NCI-H1417 treated with DMSO at 0.1 percent for 48 hours (cell line): ENCODE measurements at places on chromosomes 4 and X.

DNA sequence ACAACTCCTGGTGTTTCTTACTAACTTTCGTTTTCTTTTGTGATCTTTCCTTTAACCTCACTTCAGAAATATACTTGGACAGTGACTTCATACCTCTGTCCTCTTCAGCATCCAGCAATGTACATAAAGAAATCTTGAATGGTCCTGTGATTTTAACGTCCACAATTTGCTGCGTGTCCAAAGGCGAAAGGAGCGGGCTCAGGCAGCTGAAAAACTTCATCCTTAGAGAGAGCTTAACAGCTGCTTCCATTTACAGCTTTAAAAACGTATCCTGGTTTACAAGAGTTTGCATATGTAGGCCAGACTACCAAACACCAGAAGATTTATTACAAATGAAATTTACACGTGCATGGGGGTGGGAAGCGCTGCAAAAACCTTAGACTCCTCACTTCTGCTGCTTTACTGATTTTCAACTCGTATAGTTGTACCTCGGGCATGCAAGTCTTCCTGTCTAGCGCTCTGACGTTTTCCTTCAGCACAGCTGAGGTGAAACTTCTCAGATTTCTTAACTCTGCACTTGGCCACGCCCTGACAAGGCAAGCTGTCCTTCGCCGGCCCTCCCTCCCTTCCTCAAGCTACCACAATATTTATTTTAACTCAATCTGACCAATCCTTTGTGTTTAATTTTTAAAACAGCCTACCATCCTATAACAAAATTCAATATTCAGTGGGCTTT, 406.4 kb downstream of the FAM47A start:
- DNase-seq: no peak

DNA sequence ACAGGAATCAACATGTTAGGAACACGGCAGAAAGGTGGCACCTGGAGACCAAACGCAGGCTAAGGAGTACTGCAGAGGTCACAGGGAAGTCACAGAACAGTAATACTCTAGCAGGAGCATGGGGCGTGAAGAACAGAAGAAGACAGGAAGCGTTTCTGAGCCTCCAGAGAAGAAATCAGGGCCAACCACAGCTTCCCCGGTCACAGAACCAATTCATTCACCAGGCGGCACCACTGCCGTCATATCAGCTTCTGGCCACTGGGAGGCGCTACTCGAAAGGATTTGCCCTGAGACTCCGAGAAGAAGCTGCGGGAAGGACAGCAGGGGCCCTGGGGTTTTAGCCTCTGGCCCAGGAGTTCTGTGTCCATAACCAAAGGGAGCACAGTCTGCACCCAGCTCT, 78.0 kb upstream of the DRD5 start:
- DNase-seq: peak; percentile 3

GRCh38 chr4:169340834-169341233, 70.1 kb upstream of the SH3RF1 start:
- no peak for DNase-seq

- no peak for DNase-seq
These were observed 61.9 kb downstream of the ADAMTS3 start for GRCh38 chr4:72507167-72507566.

- no peak for DNase-seq
These were observed 27.3 kb upstream of the KIAA0232 start for GRCh38 chr4:6755088-6755753.

DNA sequence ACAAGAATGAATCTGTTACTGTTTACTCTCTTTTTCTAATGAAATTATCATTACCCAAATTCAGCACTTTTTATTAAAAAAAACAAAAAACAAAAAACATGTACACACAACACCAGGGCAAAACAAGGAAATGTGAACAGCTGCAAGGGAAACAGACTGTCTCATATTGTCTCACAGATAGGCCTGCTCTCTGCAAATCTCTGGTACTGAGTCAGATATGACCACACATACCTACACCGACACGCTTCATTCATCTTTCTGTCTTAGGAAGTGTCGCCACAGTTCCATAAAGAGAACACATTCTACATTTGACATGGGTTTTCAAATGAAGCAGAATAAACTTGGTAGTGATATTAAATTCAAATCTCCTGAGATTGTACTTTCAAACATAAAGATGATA, 92.2 kb upstream of the GPR34 start:
- no peak for DNase-seq

DNA sequence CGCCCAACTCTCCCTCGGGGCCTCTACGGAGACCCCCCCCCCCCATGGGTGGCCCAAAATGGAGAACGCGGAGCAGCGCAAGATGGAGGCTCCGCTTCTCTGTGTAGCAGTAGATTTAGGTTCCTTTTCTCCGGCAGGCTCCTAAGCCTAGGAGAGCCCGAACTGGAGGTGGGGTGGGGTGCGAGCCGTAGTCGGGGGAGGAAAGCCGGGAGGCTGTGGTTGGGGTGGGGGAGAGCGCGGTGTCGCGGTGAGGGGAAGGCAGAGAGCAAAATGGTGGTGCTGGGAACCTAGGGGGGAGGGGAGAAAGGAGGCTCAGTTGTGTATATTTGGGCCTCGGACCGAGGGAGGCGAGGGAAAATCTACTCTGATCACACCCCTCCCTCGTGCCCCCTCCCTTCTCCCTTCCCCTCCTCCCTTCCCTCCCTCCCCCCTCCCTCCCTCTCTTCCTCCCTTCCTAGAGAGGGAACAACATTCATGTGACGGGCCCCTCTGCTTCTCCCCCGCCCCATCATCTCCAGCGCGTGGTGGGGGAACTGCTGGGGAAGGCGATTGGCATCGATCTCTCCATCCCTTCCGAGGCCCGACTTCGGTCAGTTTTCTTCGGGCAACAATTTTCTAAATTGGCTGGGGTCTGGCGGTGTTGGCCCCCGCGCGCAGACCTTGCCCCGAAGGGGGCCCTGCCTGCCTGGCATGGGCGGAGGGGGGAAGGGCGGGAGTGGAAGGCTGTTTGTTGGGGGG, at the start of gene STAG2:
STAG2 (plus strand) TSS at position 439 of the 738 bp plus-strand sequence. CDS start 60,922 bp downstream, outside the sequence.
- DNase-seq: peak; percentile 49

DNA sequence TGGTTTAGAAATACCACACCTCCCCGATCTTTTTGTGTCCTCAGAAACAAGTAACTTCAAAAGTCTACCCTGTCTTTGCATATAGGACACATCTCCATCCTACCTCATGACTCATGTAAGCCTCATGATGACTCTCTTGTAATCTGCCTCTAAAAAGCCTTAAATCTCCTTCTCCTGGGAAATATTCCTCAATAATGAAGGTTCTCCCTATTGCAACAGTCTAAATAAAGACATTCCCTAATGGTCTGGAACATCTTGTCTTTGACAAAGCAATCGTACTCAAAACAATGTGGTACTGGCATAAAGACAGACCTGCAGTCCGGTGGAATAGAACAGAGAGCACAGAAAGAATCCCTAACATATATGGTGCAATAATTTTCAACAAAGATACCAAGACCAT, 257.7 kb downstream of the OPHN1 start:
- DNase-seq: no peak

- DNase-seq: peak; percentile 75
These were observed 49.6 kb upstream of the ATXN3L start for GRCh38 chrX:13369256-13370030.

- DNase-seq: no peak
These were observed 229.2 kb downstream of the PTTG2 start for GRCh38 chr4:38189445-38189844.

GRCh38 chr4:115294717-115295116, 181.3 kb upstream of the NDST4 start:
- DNase-seq: no peak

DNA sequence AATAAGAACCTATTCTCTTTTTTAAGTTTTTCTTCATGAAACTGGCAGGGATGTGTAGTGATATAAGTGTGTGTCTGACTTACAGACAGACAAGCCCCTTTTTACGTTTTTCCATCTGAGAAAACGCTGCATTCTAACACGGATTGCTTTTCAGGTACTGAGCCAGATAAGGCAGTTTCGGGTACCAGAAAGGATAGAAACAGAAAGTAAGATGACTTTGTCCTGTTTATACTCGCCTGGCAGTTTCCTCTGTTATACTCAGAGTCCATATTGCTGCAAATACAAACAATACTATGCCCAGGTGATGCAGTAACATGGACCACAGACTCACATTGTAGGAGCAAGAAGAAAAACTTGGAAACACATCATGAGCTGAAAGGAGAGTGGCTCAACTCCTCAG, 2320.6 kb upstream of the AGA start:
- no peak for DNase-seq

DNA sequence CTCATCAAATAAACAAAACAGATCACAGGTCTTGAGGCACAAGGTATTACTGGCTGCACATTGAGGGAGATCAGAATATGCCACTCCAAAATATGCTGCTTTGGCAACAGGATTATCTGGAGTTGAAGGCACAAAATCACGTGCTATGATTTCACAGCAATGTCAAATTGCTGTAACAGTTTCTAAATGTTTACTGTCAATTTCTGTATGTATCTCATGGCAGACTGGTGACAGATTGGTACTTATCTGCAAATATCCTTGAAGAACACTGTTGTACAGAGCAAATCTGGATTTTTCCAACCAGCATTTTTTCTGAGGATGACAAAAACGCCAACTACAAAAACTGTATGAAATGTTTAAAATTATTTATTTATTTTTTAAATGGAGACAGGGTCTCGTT, 26.7 kb downstream of the GPR82 start:
- no peak for DNase-seq

DNA sequence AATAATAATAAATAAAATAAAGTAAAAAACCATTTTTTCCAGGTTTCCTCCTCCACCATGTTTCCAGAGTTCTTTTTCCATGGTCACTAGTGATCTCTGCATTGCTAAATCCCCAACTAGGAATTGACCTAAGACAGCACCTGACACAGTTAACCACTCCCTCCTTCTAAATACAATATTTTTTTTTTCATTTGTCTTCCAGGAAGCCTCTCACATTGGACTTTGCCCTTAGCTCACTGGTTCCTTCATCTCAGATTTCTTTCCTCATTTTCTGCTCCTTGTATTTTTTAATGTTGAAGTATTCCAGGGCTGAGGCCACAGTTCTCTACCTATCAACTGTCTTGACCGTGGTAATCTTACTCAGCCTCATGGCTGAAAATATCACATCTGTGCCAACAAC, 187.3 kb upstream of the FAM241A start:
- no peak for DNase-seq

DNA sequence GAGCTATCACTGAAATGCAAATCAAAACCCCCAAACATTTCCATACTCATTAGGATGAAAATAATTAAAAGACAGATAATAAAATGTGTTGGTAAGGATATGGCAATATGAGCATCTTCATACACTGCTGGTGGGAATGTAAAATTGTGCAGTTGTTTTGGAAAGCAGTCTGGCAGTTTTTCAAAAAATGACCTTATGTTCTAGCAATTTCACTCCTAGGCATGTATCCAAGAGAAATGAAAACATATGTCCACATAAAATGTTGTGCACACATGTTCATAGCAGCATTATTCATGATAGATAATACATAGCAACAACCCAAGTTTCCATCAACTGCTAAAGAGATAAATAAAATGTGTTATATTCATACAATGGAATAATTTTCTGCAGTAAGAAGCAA, 14.8 kb upstream of the GPRASP2 start:
- no peak for DNase-seq

DNA sequence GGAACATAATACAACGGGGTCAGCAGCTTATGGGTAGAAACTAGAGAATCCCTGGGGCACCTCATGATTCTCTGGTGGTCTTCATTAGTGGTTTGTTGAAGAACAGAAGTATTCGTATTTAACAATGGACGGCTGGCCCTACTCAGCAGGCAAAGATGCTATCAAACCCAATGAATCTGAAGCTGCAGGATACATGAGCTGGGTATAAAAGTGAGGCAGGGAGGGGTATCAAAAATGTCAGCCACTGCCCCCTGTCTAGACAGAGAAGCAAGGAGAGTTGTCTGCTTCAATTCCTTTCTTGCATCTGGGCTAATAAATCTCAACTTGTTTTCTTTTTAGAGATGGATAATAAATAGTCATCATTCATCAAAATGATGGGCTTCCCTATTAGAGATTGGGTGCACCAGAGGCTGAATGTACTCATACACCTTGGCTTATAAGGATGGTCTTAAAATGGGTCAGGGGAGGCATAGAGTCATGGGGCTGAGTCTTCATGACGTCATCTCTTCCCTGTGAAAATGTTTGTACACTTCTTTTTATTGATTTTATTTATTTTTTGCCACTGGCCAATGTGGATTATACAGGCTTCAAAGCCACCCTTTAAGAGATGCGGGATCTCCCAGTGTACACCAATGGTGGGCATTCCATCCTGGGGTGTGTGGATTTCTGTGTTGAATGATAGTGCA, 259.5 kb downstream of the SHOX start:
- DNase-seq: no peak

DNA sequence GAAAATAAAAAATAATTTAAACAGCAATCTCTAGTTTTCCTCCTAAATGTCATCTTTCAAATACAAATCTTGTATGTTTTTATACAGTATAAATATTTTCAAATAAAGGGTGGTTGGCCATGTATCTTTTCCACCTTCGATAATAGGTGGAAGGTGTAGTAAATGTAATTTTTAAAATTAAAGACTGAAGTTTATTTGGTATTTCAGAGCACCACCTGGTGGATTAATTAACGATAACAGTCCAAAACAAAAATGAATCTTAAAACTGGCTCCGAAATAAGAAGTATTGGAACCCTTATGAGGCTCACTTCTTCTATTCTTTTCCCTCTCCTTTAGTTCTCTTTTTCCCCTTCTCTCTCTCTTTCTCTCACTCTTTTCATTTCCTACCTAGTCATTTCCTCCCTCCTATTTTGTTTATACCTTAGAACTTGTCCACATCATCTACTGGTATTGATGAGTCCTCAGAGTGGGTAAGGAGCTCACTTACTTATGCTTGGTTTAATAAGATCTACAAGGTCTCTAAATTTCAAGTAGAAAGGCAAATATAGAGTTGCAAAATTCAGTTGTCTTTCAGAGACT, 82.9 kb upstream of the EXOC1L start:
- no peak for DNase-seq

GRCh38 chr4:108361886-108362285, 193.2 kb upstream of the LEF1 start:
- DNase-seq: no peak

DNA sequence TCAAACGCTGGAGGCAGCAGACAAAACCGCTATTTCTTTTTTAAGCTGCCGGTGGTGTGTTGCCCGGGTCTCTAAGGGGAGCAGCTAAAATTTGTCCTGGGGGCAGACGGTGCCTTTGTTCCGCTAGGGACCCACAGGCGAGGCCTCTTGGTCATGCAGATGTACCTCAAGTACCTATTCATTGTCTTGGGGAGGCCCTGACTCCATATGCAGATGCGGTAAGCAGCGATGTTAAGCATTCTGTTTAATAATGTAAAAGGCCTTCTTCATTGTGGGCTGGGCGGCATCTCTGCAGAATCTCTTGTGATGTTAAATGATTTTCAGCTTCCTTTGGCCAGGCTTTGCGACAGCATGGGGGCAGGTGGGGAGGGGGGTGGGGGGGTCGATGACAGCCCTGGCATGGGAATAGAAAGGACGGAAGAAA, 98.9 kb upstream of the PJA1 start:
- no peak for DNase-seq
